ENCODE measurements at places on chromosomes 5 and 9. TPM values are rescaled to one million over a fixed set of nuclear protein-coding genes. Genes with fewer than 3 reads are reported as not detected.

DNA sequence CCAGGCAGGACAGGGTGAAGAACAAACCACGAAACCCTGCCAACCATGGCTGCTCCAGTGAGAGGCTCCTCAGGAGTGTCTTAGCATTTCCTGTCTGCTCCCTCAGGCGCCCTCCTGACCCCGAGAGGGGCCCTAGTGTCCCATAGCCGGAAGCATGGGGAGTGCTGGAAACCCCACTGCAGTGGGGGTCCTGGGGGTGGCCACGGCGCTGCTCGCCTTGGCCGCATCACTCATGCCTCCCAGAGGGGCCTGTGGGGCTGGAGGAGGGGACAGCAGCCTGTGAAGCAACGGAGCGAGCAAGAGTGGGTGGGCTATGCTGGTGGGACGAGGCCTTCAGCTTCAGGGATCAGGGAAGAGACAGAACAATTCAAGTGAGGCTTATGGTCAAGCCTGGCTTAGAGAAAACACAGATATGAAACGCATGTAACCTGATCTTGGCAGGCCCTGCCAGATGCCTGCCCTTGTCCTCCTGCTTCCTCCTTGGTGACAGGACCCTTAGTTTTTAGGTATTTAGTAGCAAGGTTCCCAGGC is 219.1 kb downstream of the FANCC start:
- no peak for DNase-seq

DNA sequence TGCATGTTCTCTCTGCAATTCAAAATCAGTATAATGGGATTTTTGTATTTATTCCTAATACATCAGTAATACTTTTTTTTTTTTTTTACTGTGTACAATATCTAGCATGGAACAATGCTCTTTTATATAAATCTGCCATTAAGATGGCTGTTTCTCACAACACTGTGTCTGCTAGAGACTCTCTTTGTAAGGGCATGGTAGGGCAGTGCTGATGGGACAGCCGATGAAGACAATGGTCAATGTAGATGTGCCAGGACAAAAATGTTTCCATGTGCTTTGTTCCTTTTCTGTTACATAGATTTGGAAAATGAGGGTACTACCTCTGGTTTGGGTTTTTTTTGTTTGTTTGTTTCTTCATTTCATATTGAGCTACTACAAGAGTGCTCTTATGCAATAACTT is 95.3 kb upstream of the ITGA2 start:
- no peak for DNase-seq

DNA sequence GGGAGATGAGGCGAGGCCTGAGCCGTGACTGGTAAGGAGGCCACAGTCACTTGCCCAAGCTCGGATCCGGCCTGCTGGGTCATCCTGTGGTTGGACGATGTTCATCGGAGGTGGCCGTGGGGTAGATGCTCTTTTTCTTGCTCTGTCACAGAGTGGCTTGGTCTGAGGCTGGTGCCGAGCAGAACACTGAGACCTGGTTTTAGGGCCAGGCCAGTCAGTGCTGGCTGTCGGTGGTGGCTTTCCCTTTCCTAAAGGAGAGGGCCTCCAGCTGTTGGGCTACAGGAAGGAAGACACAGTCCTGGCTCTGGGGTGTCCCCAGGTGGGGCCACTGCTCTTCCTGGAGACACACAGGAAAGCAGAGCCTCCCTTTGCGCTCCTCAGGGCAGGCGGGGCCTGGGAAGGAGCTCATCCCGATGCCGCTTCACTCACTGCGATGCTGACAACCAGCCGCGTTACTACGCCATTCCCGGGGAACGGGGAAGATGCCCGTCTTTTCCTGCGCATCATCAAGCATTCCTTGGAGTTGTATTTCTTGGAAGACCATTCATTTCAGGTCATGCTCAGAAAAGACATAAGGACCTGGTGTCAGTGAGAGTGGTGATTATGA is 254.8 kb upstream of the IRX4 start:
- no peak for DNase-seq

DNA sequence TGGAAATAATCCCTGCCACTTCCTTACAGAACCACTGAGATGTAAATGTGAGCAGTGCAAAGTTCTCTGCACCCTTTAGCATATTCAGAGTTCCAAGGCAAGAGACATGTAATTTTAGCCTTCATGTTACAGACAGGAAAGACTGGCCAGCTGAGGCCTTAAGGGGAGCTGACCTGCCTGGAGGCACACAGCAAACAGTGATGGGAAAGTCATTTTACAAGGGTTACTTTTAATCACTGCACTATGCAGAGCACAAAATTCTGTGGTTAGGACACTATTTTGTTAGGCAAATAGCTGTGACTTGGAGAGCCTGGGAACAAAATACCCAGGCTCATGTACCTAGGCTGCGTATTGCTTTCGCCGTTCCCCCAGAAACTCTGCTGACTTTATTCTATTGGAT is 30.2 kb upstream of the TNIP1 start:
- DNase-seq = no peak

DNA sequence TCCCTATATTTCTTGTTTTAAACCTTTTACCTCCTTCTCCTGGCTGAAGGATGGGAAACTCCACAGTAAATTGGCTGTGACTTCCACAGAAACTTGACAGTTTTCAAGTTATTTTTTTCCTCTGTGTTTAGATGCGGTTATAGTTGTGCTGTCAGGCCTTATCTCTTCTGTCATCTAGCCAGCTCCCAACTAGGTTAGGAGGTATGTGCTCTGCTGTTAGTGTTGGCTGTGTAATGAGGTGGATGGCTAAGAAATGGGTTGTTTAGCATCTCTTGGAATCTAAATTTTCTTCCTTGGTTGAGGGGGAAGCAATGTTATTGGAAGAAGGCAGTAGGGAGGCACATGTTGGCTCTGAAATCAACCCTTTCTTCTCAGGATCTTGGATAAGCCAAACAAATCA is 149.9 kb upstream of the RUSC2 start:
- DNase-seq = no peak

- no peak for DNase-seq
Measured at GRCh38 chr5:127061956-127062355, 11.3 kb downstream of the C5orf63 start.

SLC6A18 gene
- 1.2 TPM for polyA plus RNA-seq

PCDHA10 gene
- polyA plus RNA-seq = 0.13 TPM

NR5A1 gene
- polyA plus RNA-seq = 0.05 TPM

NUP214 gene
- polyA plus RNA-seq = 46.1 TPM

STPG3 gene
- polyA plus RNA-seq = 1.3 TPM
